ENCODE measurements at places on chromosomes 7 and 10.

DNA sequence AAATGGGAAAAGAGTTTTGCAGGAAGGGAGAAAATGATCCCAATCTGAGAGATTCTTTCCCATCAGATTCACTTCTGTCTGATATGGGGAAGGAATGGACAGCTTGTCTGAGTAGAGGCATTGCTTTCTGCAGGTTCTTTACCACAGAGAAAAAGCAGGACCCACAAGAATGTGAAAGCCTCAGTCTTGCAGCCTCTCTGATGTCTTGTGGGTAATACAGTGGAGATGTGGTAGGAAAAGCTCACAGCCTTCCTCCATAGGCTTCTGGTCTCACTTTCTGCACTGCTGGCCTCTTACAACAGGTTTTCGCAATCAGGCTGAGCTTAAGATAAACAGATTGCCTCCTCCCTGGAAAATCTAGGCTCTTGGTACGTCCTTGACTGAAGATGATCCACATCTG, 551 bp downstream of the IFIT1 start:
- no peak for DNase-seq

- no peak for DNase-seq
These were observed 64.4 kb upstream of the NANOS1 start for GRCh38 chr10:118965096-118965495.

GRCh38 chr10:13120786-13121499, 21.0 kb downstream of the OPTN start:
- DNase-seq: no peak

DNA sequence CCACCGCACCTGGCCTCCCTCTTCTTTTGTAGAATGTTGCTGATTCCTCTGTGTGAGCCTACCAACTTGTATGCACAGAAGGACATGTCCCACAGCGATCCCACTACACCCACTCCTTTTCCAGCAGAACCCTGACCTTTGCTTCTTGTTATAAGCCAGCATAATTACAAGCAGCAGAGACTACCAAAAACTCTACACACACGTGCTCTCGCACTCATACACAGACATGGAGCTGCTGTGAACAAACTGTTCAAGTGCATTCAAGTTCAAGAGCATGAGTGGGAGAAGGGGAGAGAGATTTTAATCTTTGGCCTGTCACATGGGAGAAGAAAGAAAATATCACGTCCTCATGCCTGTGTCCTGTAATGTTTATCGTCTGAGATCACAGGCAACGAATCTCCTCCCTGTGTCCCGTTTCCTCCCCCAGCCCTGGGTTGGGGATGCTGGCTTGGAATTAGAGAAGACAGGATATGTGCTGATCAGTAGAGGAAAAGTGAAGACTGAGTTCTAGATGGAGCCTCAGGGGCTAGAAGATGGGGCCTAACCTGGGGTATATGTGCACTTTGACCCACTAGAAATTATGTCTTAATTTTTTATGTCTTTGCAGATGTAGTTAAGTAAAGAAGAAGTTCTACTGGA, 79.6 kb downstream of the NHLRC2 start:
- no peak for DNase-seq

DNA sequence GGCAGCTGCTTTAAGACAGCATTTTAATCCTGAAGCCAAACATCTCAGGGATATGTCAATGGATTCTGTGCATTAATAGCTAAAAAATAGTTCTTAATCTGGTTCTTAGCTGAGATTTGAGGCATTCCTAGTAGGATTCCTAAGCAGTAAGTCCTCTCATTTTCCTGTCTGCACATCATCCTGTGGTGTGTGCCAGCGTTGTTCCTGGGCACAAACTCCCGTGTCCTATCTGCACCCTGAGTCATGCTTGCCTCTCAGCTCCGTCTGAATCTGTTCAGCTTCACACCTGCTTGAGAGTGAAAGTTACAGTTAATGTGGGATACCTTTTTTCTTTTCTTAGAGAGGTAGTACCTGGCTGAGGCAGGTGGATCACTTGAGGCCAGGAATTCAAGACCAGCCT, 19.5 kb downstream of the BAG3 start:
- no peak for DNase-seq

DNA sequence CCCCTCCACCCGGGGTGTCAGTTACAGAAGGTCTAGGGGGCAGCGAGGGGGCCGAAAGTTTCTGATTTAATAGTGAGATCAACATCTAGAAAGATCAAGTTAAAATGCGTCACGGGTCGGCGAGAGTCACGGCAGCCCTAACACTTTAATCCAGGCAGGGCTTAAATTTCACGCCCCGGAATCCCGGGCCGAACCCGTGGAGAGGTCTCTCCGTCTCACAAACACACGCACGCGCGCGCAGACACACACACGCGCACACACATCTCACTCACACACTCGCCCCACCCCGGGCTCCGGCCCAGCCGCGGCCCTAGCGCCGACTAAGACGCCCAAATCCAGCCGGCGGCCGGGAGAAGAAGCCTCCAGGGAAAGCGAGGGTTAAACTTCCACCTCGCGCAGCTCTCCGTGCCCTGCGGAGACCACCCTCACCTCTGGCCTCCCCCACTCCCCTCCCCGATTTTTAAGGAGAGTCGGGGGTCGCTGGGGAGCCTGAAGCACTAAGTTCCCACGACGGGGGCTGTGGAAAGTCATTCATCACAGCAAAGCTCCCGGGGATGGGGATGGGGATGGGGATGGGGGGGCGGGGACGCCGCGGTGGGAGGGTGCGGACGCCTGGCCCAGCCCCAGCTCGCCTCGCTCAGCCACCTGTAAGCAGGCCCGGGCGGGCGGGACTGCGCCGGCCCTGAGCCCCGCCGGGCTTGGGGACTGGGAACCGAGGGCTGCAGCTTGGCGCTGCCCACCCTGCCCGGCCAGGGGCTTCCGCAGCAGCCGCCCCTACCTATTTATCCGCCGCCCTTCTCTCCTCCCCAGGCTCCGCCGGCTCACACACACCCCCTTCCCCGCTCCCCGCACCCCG, 1.6 kb downstream of the PDGFA start:
- no peak for DNase-seq

GRCh38 chr7:142615508-142615907, 133.8 kb upstream of the PRSS1 start:
- DNase-seq: no peak

- DNase-seq: peak; percentile 17
These were observed 620.4 kb downstream of the GALNT17 start for GRCh38 chr7:71752171-71752935.

GRCh38 chr7:151045262-151045661, 3.1 kb upstream of the ASIC3 start:
- no peak for DNase-seq

GRCh38 chr7:118264836-118265235, 40.3 kb downstream of the ANKRD7 start:
- no peak for DNase-seq

DNA sequence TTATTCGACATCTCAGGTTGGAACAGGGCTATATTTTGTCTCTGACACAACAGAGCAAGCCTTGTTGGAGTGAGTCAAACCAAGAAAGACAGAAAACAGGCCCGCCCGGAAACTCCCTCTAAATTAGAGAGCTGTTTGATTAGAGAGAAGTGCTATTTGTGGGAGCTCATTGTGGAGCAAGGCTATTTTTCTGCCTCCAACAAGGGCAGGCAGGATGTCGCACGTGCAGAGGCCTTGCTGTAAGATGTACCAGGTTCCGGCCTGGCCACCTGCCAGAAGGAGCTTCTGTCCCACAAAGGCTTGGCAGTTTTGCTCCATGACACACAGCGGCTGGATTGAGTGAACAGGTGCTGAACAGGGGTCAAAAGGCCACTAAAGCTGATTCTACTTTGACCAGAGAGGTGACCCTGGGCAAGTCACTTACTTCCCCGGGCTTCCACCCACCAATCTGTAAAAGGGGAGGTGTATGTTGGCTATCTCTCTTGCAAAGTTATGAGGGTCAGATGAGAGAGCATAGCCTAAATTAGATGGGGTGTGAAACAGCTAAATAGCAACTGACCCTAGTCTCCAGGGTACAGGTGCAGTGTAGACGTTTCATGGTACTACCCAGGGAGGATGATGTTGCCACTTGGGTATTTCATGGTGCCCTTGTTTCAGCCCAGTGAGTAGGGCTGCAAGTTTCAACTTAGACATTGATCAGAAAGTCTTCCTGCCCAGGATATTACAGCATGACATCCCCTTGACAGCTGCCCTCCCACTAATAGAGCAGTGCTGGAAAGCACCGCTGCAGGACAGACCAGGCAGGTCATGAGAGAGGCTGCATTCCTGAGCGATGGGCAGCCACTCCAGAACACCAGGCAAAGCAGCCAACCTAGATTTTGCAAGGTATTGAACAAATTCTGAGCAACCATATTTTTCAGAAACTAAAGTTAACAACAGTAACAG, 62.0 kb downstream of the VSTM4 start:
- DNase-seq: no peak

- DNase-seq: no peak
These were observed 152.6 kb downstream of the POU6F2 start for GRCh38 chr7:39130274-39130673.

DNA sequence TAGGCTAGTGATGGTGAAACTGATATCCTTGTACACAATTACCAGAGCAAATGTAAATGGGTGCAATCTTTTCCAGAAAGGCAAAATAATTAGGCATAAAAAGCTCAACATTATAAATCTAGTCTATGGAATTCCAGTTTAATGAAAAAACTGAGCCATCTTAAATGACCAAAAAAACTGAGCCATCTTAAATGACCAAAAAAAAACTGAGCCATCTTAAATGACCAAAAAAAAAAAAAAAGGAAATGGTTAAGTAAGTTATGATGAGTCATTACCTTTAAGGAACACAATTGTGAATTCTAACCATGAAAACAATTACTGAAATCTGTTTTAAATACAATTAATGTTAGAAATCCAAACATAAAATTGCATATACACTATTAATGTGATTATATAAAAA, 25.3 kb downstream of the USP6NL start:
- no peak for DNase-seq

GRCh38 chr10:97291357-97292096, 910 bp downstream of the ARHGAP19 start:
- DNase-seq: no peak

DNA sequence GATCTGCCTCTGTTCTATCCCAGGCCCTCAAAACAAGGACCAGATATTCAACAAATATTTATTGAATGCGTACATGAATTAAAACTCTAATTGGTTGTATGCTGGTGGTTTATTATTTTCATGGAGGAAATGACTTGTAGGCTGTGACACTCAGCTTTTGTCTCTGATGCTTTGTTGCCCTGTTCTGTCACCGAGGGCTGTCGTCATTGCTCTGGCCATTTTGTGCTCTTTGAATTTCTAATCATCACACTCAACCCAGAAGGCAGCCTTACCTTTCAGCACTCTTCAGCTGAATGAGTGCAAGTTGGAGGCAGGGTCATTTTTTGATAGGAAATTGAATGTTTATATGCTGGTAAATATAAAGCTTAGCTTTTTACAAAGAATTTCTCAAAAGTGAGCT, 14.5 kb downstream of the SRGN start:
- no peak for DNase-seq

DNA sequence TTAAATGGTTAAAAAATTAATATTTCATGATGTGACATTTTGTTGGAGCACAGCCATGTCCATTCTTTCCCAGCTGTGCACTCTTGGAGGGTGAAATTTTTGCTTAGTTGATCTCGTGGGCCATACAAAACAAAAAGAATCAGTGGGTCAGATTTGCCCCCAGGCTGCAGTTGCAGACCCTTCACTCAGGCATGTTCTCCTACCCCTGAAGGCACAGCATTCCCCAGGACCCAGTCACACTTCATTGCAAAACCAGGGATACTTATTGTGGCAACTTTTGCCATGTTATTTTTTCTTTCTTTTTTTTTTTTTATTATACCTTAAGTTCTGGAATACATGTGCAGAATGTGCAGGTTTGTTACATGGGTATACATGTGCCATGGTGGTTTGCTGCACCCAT, 6.0 kb downstream of the TAS2R40 start:
- no peak for DNase-seq

DNA sequence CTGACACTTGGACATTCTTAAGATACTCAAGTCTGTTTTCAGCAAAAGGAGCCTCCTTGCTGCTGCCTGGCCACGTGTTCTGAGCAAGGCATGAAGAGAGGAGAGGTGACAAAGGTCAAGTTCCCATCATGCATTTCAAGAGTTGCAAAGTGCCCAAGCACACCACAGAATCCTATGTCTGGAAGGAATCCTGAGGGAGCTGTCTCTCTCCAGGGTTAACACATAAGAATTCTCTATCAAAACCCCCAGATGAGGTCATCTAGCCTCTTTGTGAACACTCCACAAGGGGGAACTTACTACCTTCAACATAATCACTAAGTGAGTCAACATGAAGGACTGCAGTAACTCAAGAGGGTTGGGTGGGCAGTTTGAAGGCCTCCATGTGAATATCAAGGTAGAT, 155.5 kb downstream of the RNF216 start:
- no peak for DNase-seq

GRCh38 chr7:38817526-38817925, 91.5 kb downstream of the VPS41 start:
- DNase-seq: no peak

- DNase-seq: no peak
These were observed 11.3 kb upstream of the CTBP2 start for GRCh38 chr10:125171402-125172306.

- DNase-seq: no peak
These were observed 460.3 kb downstream of the SUGCT start for GRCh38 chr7:40595129-40595528.

- DNase-seq: no peak
These were observed 130.9 kb upstream of the SP8 start for GRCh38 chr7:20917603-20918002.

DNA sequence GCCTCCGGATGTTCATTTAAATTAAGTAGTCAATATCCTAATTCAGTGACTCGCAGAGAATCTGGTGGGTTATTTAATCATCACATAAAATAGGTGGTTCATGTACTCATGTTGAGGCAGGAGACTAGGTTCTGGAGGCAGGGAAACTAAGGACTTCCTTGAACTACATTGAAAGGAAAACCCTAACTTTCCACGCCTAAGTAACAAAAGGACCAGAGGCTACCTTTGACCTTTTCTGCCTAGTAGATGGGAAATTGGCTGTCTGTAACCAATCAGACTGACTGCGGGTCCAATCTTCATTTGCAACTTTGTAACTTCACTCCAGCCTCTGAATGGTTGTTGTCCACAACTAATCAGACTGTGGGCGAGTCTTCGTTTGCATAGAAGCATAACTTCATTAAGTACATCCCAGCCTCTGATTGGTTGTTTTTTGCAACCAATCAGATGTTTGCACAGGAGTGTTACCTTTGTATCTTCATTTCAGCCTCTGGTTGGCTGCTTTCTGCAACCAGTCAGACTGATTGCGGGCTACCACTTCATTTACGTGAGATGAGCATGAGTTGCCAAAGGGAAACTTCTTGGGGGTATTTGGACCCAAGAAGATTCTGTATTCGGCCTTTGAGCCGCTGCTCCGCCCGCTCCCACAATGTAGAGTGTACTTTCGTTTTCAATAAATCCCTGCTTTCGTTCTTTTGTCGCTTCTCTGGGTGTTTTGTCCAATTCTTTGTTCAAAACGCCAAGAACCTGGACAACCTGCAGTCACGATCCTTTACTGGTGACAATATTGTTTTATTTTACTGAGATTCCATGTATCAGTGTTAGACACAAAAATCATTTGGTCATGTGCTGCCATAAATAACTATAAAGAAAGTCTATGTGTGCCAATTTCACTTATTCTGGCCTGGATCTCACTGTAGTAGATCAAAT, 1.7 kb upstream of the ST7 start:
- no peak for DNase-seq

- DNase-seq: no peak
These were observed 11.4 kb upstream of the ZNF12 start for GRCh38 chr7:6718124-6718523.

- DNase-seq: no peak
These were observed 1.3 kb downstream of the CYTH3 start for GRCh38 chr7:6271060-6271658.

GRCh38 chr10:51389415-51390321, 309.7 kb downstream of the CSTF2T start:
- peak; percentile 13 for DNase-seq

- no peak for DNase-seq
These were observed 14.8 kb downstream of the KIF5B start for GRCh38 chr10:32041290-32042028.

Data from activated T-helper 2 cell treated with anti-CD3 and anti-CD28 coated beads, Interferon-gamma antibody, Interleukin-2, Interleukin-4, amounts not matched to agents 10 μg/mL and 5 μg/mL and 100 μg/mL, durations not matched to agents 14 hours and 24 hours and 36 hours (primary cell).